ENCODE measurements at places on chromosomes 5 and 9. TPM values are rescaled to one million over a fixed set of nuclear protein-coding genes. Genes with fewer than 3 reads are reported as not detected.

Gene CSF1R
- total RNA-seq: 125 TPM

Gene REEP5
- total RNA-seq: 74.4 TPM

Gene LIFR
- total RNA-seq: 69.6 TPM

Gene AJM1
- 6.1 TPM for total RNA-seq

Gene OCLN
- 2.1 TPM for total RNA-seq

Gene CCDC192
- not detected for total RNA-seq

DNA sequence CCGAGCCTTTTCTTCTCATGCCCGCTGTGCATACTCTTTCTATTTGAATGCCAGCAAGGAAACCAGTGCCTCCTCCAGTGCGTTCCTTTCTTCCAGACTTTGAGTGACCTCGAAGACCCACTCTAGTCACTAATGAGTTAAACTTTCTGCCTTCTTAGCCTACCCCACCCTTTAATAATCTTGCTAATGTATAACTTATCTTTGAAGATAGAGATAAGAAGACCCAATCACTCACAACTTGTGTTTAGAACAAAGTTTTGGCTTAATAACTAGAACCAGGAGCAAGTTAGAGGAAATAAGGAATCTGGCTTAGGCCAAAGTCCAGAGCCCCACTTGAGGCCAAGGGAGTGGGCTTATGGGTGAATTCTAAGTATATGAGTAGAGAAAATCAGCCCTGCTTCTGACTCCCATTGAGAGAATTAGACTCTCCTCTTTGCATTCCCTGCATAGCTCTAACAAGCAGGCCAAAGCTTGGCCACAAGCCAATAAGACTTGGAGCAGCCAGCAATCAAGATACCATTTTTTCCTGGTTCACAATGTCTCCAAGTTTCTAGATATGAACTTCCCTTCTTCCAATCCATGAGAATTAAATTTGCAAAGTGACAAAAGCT, 181.5 kb upstream of the PIK3R1 start:
- DNase-seq: no peak

GRCh38 chr5:51908215-51908614, 525.0 kb downstream of the ISL1 start:
- no peak for DNase-seq

GRCh38 chr9:113556877-113557593, 93.5 kb downstream of the RGS3 start:
- DNase-seq: peak; percentile 7

DNA sequence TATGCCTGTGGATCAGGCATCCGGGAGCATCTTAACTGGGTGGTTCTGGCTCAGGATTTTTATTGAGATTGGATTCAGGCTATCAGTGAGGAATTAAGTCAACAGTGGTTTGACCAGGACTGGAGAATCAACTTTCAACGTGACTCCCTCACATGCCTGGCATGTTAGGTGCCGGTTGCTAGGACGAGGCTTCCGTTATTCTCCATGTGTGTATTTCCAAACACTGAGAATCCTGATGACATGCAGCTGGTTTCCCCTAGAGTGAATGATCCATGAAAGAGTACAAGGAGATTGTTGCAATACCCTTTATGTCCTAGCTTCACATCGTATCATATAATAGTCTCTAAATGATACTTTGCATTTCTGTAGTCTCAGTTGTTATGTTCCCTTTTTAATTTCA, 529.2 kb downstream of the ANXA1 start:
- DNase-seq: no peak

- no peak for DNase-seq
Measured at GRCh38 chr9:90640361-90640760, 2.3 kb downstream of the DIRAS2 start.

- DNase-seq: no peak
Measured at GRCh38 chr9:96232164-96232538, 69.8 kb downstream of the HSD17B3 start.

DNA sequence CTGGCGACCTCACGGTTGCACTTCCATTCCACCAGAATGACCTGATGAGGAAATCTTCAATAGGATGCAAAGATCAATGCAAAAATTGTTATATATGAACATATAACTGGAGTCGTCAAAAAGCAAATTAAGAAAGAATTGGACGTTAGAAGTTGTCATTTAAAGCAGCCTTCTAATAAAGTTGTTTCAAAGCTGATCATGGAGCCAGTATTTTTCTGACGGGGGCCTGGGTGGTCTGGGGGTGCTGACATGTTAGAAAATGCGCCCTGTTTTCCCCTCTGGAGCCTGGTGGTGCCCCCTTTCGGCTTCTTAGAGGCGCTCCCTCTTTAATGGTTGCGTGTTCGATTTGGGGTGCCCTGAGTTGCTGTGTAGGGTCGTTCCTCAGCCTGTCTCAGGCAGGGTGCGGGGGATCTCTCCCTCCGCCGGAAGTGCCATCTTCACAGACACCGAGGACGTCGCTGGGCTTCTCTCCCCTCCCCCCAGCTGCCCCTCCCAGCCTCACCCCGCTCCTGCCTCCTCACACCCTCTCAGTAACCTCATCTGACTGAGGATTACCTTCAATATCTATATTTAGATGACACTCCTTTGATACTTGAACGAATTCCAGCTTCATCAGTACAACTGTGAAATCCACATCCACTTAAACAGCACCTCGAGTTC, 18.3 kb downstream of the PTGES2 start:
- DNase-seq: peak; percentile 28

GRCh38 chr9:61674465-61674864, 484.6 kb downstream of the SPATA31A7 start:
- DNase-seq: peak; percentile 67

DNA sequence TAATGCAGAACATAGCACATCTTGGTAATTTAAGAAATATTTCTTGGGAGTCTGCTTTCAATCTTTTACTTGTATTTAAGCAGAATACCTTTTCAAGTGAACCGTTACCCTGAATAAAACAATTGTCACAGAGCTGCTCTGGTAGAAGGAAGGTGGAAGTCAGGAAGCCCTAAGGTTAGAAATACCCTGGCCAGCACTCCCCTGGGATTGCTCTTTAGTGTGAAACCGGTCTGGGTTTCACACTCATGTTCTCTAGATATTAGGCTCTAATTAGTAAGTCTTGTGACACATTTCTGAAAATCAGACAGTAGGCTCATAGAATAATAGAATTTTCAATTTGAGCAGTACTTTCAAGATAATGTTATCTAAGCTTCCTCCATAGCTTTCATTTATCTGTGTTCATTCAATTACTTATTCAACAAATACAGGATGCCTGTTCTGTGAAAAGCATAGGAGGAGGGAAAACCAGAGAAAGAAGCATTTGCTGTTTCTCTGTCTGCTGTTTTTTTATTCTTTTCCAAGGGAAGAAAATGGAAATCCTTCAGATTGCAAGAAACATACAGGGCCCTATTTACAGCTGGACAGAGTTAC, 825.5 kb downstream of the TLR4 start:
- DNase-seq: no peak

DNA sequence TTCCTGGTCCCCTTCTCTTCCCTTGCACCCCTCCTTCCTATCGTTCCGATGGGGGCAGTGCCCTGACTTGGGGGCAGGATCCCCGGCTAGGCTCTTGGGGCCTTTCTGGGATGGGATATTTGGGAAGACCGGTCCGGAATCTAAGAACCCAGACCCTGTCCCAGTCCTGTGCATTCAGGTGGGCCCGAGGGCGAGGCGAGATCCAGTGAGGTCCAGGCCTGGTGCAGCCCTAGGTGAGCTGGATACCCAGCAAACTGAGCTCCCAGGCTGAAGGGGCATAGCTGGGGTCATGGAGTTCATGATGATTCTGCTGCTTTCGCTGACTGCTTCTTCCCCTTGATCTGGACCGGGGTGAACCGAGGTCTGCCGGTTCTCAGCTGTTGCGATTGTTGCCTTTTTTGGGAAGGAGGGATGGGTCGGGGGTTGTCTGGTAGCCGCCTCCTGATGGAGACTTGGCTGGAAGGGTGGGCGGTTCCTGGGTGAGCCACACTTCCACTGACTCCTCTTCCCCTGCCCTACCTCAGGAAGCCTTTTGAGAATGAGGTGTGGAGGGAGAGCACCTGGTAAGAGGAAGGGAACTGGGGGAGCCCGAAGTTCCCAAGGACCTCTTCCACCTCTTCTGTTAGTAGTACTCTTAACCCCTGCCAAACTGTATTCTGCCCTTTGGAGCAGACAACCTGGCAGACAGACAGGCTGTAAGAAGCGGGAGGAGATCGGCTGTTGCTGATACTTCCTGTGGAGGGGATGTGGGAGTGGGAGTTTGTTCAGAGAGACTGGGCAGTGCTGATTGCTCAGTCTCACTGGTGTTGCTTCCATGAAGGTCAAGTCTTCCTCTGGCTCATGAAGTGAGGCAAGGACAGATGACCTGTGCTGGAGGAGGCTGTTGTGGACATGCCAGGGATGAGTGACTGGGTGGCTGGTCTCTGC, 1.0 kb downstream of the LRRC8A start:
- peak; percentile 64 for DNase-seq
